ENCODE measurements at places on chromosomes 6 and 20. TPM values are rescaled to one million over a fixed set of nuclear protein-coding genes. Genes with fewer than 3 reads are reported as not detected.

The DSN1 gene
- total RNA-seq, result 19.8 TPM

The NHSL1 gene
- 4.0 TPM for total RNA-seq

The ULBP2 gene
- 16.0 TPM for total RNA-seq

The PPP1R3G gene
- total RNA-seq, result 0.94 TPM

The PRR18 gene
- not detected for total RNA-seq

The SLC35D3 gene
- not detected for total RNA-seq

The DAAM2 gene
- total RNA-seq, result 0.87 TPM

The LZTS3 gene
- total RNA-seq, result 3.1 TPM

The HACE1 gene
- total RNA-seq, result 7.9 TPM

The ULBP1 gene
- total RNA-seq, result 0.94 TPM

The MUCL3 gene
- under 0.01 TPM for total RNA-seq

The DOK5 gene
- total RNA-seq, result 1.9 TPM

The OPRM1 gene
- total RNA-seq, result not detected

The NRN1 gene
- 1.1 TPM for total RNA-seq

The EHMT2 gene
- 44.0 TPM for total RNA-seq

The RCAN2 gene
- 1.4 TPM for total RNA-seq

The PRL gene
- total RNA-seq, result not detected

The CPXM1 gene
- 39.6 TPM for total RNA-seq

The DZANK1 gene
- 1.4 TPM for total RNA-seq

The JPH2 gene
- total RNA-seq, result 2.9 TPM

The KIF13A gene
- total RNA-seq, result 12.5 TPM

The ATRN gene
- 15.4 TPM for total RNA-seq

The BTN1A1 gene
- not detected for total RNA-seq

The WFDC10B gene
- not detected for total RNA-seq

The FAM209B gene
- total RNA-seq, result not detected

The PROKR2 gene
- total RNA-seq, result not detected

The LY86 gene
- total RNA-seq, result not detected

The GJA10 gene
- total RNA-seq, result not detected
